ENCODE measurements at places on chromosomes 4 and X. TPM values are rescaled to one million over a fixed set of nuclear protein-coding genes. Genes with fewer than 3 reads are reported as not detected.

The TTC29 gene
- not detected for total RNA-seq

The GAGE2A gene
- total RNA-seq: not detected

The MAGEA2B gene
- not detected for total RNA-seq

The FAM47B gene
- not detected for total RNA-seq

The C4orf36 gene
- total RNA-seq: 1.2 TPM

The CXCL13 gene
- not detected for total RNA-seq

The SATL1 gene
- not detected for total RNA-seq

The ASB12 gene
- total RNA-seq: not detected

The ENOX2 gene
- 7.0 TPM for total RNA-seq

The TEX13B gene
- total RNA-seq: not detected

The PAGE2B gene
- total RNA-seq: not detected

The TKTL2 gene
- not detected for total RNA-seq

The SUPT20HL1 gene
- total RNA-seq: not detected

The SNCA gene
- total RNA-seq: 0.25 TPM

The BTK gene
- total RNA-seq: 0.18 TPM

The POF1B gene
- 2.1 TPM for total RNA-seq

The L1CAM gene
- total RNA-seq: 22.0 TPM

The COL4A6 gene
- 15.7 TPM for total RNA-seq

The CFP gene
- 0.17 TPM for total RNA-seq

The GRK4 gene
- 1.4 TPM for total RNA-seq

The DGAT2L6 gene
- total RNA-seq: not detected

The TMPRSS11A gene
- not detected for total RNA-seq

The MTTP gene
- not detected for total RNA-seq

The CHRDL1 gene
- total RNA-seq: not detected

The CENPVL2 gene
- total RNA-seq: not detected

The EMCN gene
- not detected for total RNA-seq

The RTL9 gene
- 0.13 TPM for total RNA-seq

The S100G gene
- not detected for total RNA-seq

The SOX3 gene
- not detected for total RNA-seq

The OTUD6A gene
- not detected for total RNA-seq

The TMPRSS11E gene
- total RNA-seq: 0.09 TPM

The PABPC1L2A gene
- total RNA-seq: not detected

The ZFP92 gene
- 0.53 TPM for total RNA-seq

The SPANXA2 gene
- total RNA-seq: 0.20 TPM

The XG gene
- total RNA-seq: not detected

The FAM9C gene
- total RNA-seq: not detected

The ADGRG4 gene
- not detected for total RNA-seq

The GABRA4 gene
- total RNA-seq: not detected
